Thyroid gland (tissue), 4 donors: ENCODE measurements at places on chromosomes 5 and 9. TPM values are rescaled to one million over a fixed set of nuclear protein-coding genes. Genes with fewer than 3 reads are reported as not detected.

DNA sequence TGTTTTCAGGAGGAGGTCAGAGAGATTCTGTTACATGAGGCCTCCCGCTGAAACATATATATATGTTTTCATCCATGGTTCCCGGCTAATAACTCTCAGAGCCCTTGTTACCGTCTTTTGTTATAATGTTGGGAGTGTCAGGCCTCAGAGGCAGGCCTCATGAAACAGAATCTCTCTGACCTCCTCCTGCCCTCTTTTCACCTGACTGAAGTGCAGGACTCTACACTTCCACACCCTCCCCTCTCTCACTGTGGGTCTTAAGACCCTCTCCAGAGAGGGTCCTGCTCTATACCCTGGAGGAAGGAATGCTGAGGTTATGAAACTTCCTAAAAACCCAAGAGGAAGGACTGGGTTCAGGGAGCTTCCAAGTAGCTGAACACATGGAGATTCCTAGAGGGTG lies 28.5 kb upstream of the PTGER4 start:
- no peak for DNase-seq

DNA sequence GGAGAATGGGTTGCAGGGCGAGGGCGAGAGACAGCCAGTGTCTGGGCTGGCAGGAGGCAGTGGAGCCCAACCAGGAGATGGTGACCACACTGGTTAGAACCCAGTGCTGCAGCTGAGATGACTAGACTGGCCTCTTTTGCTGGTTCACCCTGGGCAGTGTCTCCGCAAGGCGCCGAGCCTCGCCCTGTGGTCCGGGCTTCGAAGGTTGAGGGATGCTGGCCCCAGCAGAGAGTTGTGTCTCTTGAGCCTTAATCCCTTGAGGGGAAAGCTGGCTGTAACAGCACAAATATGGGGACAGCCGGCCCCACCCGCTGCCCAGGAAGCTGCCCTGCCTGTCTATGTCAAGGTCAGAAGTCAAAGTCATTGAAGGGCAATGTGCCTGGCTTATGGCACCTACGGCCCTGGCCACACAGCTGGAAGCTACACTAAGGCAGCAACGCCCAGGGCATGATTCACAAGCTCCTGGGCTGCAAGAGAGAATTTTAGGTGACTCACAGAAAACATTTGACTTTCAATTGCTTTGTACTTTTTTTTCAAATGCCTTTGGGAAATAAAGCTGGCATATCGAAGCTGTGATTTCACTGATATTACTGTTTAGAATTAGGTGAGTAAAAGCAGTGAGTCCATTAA lies 33.3 kb downstream of the NKX2-5 start:
- no peak for DNase-seq

GRCh38 chr9:99807276-99807852 lies 14.3 kb upstream of the NR4A3 start:
- DNase-seq = peak; percentile 86

DNA sequence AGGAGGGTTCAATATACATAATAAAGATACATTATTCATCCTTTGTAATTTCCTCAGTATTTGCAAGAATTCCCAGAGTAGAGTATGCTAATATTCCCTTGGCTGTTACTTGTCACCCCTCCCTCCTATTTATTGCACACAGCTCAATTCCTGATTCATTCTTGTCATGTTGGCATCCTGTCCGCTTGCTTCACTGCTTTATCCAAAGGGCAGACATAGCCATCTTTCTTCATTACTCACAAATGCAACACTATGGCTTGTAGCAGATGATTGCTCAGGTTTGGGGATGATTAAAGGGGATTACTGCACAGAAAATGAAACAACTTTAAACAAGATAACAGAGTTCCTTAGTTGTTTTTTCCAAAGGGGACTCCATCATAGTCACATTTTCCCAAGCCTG lies 1.2 kb upstream of the IL33 start:
- no peak for DNase-seq

The CCL28 gene
- total RNA-seq = 44.7 TPM

The IFNB1 gene
- not detected for total RNA-seq

The INSL4 gene
- total RNA-seq = not detected

The TAF11L5 gene
- total RNA-seq = not detected

The FOXD4L3 gene
- total RNA-seq = 0.67 TPM
